Lung (tissue), 17 donors: ENCODE measurements at places on chromosomes 6 and 20. TPM values are rescaled to one million over a fixed set of nuclear protein-coding genes. Genes with fewer than 3 reads are reported as not detected.

Gene HTR1E
- not detected for total RNA-seq

DNA sequence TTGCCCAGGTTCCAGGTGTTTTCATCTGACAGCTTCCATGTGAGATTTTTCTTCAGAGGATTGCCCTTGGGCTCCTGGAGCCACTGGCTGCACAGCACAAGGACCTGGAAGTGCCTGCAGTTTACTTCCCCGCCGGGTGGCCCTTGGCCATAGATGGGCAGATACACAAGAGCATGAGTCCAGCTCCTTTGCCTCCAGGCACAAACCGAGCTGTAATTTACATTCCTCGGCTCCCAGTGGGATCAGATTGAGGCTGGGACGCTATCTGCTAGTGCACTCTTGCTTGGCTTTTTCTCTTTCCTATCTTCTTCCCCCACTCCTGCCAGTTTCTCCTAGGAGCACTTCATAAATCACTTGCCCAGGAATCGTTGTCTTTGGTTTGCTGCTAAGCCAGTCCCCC is 85.4 kb upstream of the RALY start:
- H3K4me1 ChIP-seq, result peaks cover 5% of the 10 kb centered on the region
- no peak overlapping the region for H3K27ac ChIP-seq
- H3K36me3 ChIP-seq, result no peaks in the 10 kb centered on the region
- H3K27me3 ChIP-seq, result no peaks in the 10 kb centered on the region
- no peak overlapping the region for H3K4me3 ChIP-seq

DNA sequence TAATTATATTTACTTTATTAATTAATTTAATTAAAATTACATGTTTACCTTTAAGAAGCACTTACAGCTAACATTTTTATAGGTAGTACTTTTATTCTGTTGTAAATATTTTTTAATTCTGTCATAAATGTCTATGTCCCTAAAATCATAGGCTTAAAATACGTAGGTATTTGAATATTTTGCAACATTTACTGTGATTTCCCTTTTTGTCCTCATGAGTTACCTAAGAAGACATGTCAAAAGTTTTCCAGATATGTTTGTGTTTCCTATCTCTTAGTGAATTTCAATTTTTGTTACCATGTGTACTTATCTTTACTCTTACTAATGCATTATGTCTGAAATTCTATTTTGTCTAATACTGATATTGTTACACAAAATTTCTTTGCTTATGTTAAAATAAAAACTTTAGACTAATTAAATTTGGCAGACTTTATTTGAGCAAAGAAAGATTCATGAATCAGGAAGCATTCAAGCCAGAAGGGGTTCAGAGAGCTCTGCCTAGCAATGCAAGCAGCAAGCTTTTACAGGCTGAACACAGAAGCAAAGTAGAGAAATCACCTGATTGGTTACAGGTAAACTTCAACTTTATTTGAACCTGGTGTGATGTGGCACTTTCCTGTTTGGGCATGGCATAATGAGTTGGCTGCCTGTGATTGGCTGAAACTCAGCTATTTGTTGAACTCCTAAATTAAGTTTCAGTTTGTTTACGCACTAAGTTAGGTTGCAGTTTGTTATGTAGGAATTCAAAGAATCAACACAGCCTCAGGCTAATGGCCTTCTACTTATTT is 123.2 kb upstream of the TMEM170B start:
- no peak for DNase-seq
- no peak overlapping the region for H3K27ac ChIP-seq
- H3K4me1 ChIP-seq, result no peaks in the 10 kb centered on the region
- no peaks in the 10 kb centered on the region for H3K36me3 ChIP-seq
- no peak overlapping the region for H3K4me3 ChIP-seq
- H3K27me3 ChIP-seq, result no peaks in the 10 kb centered on the region

Gene NECAB3
- total RNA-seq, result 127 TPM

Gene CYP39A1
- total RNA-seq, result 6.3 TPM

Gene NKAPL
- total RNA-seq, result 0.85 TPM

Gene DEFB129
- total RNA-seq, result not detected

GRCh38 chr6:16344756-16345155 is 106.4 kb downstream of the GMPR start:
- H3K36me3 ChIP-seq, result no peaks in the 10 kb centered on the region
- no peaks in the 10 kb centered on the region for H3K27me3 ChIP-seq
- no peak overlapping the region for H3K4me3 ChIP-seq
- DNase-seq, result no peak
- peaks cover 4% of the 10 kb centered on the region for H3K4me1 ChIP-seq
- no peak overlapping the region for H3K27ac ChIP-seq

DNA sequence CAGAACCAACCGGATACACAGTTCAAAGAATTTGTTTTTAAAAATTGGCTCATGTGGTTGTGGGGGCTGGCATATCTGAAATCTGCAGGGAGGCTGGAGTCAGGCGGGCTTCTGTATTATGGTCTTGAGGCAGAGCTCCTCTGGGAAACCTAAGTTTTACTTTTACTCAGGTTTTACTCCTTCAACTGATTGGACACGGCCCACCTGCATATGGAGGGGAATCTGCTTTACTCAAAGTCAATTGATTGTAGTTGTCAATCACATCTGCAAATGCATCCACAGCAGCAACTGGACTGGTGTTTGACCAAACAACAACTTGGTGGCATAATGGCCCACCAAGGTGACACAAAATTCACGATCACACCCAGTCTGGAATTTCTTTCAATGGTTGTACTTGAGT is 103.4 kb downstream of the ERMARD start:
- no peaks in the 10 kb centered on the region for H3K27me3 ChIP-seq
- H3K4me3 ChIP-seq, result no peak overlapping the region
- H3K4me1 ChIP-seq, result no peaks in the 10 kb centered on the region
- H3K36me3 ChIP-seq, result no peaks in the 10 kb centered on the region
- DNase-seq, result no peak
- H3K27ac ChIP-seq, result no peak overlapping the region

DNA sequence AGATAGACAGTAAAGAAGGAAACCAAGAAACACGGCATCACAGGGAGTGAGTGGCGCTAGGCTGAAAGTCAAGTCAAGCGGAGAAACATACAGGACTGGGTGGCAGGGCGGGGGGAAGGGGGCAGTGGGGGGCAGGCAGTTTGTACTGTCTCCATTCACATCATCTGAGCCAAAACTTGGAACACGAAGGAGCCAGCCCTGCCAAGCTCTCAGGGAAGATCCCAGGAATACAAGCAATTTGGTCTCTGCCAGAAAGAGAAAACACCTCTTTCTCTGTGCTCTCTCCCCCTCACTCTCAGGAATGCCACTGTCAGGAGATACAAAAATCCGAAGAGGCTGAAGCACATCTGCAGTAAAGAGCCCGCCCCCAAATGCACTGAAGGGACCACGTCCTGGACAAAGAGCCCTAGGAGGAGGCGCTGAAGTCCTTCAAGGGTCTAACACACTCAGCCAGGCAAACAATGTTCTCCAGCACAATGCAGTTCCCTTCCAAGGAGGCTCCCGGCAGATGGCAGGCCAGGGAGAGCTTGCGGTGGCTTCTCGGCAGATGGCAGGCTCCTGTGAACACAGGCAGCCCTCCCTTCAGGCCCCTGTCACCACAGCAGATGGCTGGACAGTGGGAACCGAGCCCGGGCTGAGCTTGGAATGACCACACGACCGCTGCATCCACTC is 90.0 kb downstream of the ATP9A start:
- no peak overlapping the region for H3K4me3 ChIP-seq
- no peaks in the 10 kb centered on the region for H3K27me3 ChIP-seq
- no peak overlapping the region for H3K27ac ChIP-seq
- H3K4me1 ChIP-seq, result no peaks in the 10 kb centered on the region
- H3K36me3 ChIP-seq, result peaks cover 5% of the 10 kb centered on the region

- no peaks in the 10 kb centered on the region for H3K27me3 ChIP-seq
- peak; percentile 55 for DNase-seq
- H3K36me3 ChIP-seq, result no peaks in the 10 kb centered on the region
- H3K27ac ChIP-seq, result peak overlapping the region; percentile 92
- peak overlapping the region; percentile 39 for H3K4me3 ChIP-seq
- H3K4me1 ChIP-seq, result peaks cover 1% of the 10 kb centered on the region
These were observed 112.0 kb upstream of the BEND6 start for GRCh38 chr6:56842686-56843475.

DNA sequence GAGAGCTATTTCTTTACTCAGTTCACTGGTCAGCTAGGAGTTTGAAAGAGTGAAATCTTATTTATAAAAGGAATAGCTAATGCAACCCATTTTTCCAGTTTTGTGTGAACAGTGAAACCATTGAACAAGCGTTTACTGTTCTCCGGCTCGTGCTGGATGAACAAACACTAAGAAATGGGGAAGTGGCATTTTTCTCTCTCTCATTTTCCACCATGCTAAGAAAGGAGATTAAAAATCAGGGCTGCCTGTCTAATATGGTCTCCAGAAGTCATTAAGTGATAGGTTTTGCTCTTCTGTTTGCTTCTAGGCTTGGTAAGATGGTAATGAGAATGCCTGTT is 774 bp upstream of the SFT2D1 start:
- H3K4me3 ChIP-seq, result peak overlapping the region; percentile 99
- H3K36me3 ChIP-seq, result peaks cover 4% of the 10 kb centered on the region
- H3K4me1 ChIP-seq, result peaks cover 14% of the 10 kb centered on the region
- peak; percentile 26 for DNase-seq

Gene PHF1
- 49.3 TPM for total RNA-seq

- H3K36me3 ChIP-seq, result no peaks in the 10 kb centered on the region
- no peak for DNase-seq
- H3K27ac ChIP-seq, result no peak overlapping the region
- H3K27me3 ChIP-seq, result no peaks in the 10 kb centered on the region
- peaks cover 3% of the 10 kb centered on the region for H3K4me1 ChIP-seq
- H3K4me3 ChIP-seq, result no peak overlapping the region
These were observed 26.1 kb upstream of the RIPPLY2 start for GRCh38 chr6:83827050-83827449.

Gene FAM83C
- not detected for total RNA-seq

Gene IMPG1
- not detected for total RNA-seq

- no peak overlapping the region for H3K27ac ChIP-seq
- H3K36me3 ChIP-seq, result no peaks in the 10 kb centered on the region
- H3K4me1 ChIP-seq, result no peaks in the 10 kb centered on the region
- H3K27me3 ChIP-seq, result no peaks in the 10 kb centered on the region
These were observed 283.7 kb upstream of the SOX4 start for GRCh38 chr6:21309807-21310221.

- H3K4me3 ChIP-seq, result no peak overlapping the region
- no peaks in the 10 kb centered on the region for H3K27me3 ChIP-seq
- H3K36me3 ChIP-seq, result no peaks in the 10 kb centered on the region
- DNase-seq, result no peak
These were observed 90.3 kb downstream of the LY86 start for GRCh38 chr6:6678811-6679210.

DNA sequence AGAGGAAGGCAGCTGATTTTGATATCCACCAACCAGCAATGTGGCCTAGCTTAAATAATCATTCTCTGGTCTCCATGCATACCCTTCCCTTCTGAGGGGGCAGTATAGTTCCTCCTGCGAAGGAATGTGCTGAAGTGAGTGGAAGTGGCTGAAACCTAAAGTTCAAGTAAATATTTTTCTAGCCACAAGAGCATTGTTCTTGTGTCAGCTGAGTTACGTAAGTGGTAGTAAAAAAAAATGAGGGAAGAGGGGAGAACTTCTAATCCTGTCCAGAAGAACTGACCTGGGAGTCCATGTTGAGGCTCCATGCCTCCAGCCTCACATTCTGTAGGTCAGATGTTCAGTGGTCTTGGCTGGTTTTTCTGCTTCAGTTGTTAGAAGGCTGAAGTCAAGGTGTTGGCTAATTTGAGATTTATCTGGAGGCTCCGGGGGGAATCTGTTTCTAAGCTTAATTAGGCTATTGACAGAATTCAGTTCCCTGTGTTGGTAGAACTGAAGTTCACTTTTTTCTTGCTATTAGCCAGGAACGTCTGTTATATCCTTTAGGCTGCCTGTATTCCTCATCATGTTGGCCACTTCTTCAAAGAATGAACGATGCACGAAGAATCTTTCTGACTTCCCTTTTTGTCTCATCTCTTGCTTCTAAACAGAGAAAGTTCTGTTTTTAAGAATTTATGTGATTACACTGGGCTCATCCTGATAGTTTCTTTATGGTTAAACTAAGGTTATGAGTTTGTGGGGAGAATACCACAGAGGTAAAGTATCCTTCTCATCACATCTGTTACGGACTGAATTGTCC is 207.1 kb upstream of the PRSS16 start:
- H3K4me1 ChIP-seq, result no peaks in the 10 kb centered on the region
- H3K36me3 ChIP-seq, result no peaks in the 10 kb centered on the region
- H3K4me3 ChIP-seq, result no peak overlapping the region
- no peak for DNase-seq
- no peaks in the 10 kb centered on the region for H3K27me3 ChIP-seq

Gene HELZ2
- total RNA-seq, result 47.2 TPM
